Right renal cortex interstitium (tissue), 3 donors: ENCODE measurements at places on chromosomes 3 and 15. TPM values are rescaled to one million over a fixed set of nuclear protein-coding genes. Genes with fewer than 3 reads are reported as not detected.
A peak's percentile ranks its signal among the peaks of the same experiment; 100 is the strongest.

The STIMATE gene
- 15.8 TPM for polyA plus RNA-seq

The GABRR3 gene
- polyA plus RNA-seq, result 0.04 TPM

The DIS3L gene
- 35.9 TPM for polyA plus RNA-seq

The MCF2L2 gene
- polyA plus RNA-seq, result 0.37 TPM

The FBXW12 gene
- 0.35 TPM for polyA plus RNA-seq

The TUSC7 gene
- polyA plus RNA-seq, result not detected

The PIGB gene
- 19.7 TPM for polyA plus RNA-seq

The APBA2 gene
- 12.0 TPM for polyA plus RNA-seq

The SFMBT1 gene
- polyA plus RNA-seq, result 8.7 TPM

The LRRC2 gene
- polyA plus RNA-seq, result 2.3 TPM

The NPAP1 gene
- 0.17 TPM for polyA plus RNA-seq

The LDHAL6B gene
- 0.11 TPM for polyA plus RNA-seq

The ABHD14A gene
- 26.0 TPM for polyA plus RNA-seq

The LRRC49 gene
- 20.3 TPM for polyA plus RNA-seq

DNA sequence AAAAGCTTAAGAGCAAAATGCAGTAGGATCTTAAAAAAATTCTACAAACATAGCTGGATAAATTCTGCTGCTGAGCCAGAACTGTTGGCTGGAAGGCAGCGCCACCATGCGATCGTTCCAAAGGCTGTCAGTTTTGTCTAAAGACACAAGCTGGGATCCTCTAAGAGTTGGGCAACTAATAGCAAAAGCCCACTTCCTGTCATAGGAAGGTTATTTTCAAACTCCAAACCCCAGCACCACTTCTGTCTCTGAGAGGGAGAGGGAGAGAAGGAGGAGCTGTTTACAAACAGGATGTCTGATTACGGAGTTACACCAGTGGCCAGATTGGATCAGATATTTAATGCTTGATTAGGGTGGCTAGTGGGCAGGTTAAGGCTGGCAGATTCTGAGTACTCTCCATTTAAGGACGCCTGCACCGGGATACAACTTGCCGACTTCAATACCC is 44.0 kb downstream of the EIF4E3 start:
- no peak for DNase-seq

GRCh38 chr3:128322030-128323022 is 144.4 kb downstream of the DNAJB8 start:
- DNase-seq, result no peak

DNA sequence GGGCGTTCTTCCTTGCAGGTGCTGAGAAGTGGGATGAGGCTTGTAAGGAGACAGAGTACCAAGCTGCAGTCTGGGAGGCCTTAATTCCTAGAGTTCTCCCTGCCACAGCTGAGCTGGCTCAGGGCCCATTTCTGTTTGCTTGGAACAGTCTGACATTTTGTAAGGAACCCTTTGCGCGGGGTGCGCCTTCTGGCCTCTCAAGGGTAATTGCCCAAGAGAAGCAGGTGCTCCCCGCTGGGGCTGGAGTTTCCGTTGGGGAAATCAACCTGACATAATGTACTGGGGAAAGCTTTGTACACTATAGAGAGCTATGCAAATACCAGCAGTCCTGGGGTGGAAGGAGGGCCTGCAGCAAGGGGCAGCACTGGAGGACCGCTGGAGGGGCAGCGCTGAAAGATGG is 83.6 kb downstream of the HMG20A start:
- no peak for DNase-seq

DNA sequence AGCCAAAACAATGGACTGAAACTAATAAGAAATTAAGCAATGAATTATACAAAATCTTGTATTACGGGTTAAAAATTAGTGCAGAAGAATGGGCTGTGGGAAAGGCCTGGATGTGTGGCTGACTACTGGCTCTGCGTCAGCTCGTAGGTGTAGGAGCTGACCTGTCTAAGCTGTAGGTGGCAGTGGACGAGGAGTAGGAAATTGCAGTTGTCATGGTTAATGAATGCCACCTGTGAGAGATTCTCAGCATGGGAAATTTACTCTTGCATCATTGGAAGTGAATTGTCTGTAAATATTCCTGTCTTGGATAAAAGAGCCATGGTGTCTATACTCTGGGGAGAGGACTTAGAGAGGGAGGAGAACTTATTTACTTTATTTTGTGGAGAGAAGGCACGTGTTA is 23.4 kb downstream of the CHRNA7 start:
- DNase-seq, result no peak

GRCh38 chr3:160134964-160135363 is 90.3 kb upstream of the C3orf80 start:
- no peak for DNase-seq

DNA sequence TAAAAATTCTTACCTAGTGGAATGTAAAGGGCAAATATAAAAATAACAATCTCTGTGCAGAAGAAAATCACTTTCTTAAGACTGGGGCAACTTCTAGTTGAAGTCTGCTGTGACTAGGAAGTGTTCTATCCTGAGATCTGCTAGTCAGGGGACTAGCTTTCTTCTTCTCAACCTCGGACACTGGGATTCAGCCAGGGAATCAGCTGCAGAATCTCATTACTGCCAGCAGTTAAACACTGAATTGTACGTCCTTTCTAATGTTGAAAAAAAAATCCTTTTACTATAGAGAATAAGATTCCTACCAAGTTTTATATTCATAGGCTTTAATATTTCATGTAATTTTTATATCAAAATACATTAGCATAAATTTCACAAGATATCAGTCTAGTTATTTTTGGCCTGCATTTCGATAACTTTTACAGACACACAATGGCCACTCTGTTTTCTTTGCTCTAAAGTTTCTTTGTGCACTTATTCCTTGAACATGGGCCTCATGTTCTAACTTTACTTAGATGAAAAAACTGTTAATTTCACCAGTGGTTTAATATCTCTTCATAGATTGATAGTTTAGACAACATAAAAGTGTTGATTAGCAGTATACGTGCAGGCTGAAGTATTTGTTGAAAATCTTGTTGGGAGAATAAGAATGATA is 2.6 kb upstream of the NEO1 start:
- no peak for DNase-seq

DNA sequence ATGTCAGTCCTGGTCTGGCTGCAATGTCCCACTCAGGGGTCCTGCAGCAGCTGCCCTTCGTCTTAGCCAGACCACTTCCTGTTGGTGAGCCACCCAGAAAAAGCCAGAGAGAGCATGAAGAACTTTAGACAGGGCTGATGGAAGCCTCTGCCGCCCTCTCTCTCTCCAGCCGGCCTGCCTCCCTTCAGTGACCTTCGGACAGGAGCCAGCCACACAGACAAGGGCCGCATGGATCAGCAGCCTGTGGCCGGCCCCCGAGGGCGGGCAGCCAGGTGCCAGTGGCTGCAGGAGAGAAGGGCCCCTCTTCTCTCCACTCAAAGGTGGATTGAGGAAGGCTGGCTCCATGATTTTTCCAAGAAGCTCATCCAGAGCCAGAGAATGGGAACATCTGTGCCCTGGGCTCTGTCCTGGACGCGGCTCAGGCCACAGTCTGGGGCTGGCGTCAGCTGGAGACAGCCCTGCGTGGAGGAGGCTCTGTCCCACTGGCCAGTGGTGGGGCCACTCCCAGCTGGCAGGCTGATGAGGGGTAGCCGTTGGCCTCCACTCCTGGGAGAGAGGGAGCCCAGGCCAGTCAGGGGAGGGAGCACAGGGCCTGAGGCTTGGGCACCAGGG is 42.9 kb downstream of the ISG20 start:
- no peak for DNase-seq

DNA sequence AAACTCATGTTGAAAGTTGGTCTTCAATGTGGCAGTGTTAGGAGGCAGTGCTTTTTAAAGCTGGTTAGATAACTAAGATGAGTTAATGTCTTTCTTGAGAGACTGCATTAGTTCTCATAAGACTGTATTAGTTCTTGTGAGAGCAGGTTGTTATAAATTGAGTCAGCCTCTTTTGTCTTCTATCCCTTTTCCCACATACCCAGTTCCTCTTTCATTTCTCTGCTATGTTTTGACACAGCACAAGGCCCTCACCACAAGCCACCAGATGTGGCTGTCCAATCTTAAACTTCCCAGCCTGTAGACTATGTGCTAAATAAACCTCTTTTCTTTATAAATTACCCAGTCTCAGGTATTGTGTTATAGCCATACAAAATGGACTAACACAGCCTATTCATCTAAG is 94.6 kb upstream of the SNTN start:
- DNase-seq, result no peak

DNA sequence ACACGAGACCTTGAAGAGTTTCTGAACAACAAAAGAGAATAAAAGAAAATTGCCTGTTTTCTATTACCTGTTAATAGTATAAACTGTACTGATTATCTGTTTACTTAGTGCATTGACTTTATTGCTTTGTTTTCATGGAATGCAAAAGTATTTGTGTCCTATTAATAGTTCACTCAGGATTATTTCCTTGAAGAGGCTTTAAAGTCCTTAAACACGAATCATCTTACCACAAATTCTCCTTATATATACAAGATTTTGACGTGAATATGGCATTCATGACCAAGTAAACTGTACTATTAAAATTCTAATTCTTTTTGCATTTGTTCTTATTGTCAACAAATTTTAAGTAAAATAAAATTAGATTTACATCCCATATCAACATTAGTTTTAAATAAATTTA is 513.0 kb downstream of the NTRK3 start:
- DNase-seq, result no peak

DNA sequence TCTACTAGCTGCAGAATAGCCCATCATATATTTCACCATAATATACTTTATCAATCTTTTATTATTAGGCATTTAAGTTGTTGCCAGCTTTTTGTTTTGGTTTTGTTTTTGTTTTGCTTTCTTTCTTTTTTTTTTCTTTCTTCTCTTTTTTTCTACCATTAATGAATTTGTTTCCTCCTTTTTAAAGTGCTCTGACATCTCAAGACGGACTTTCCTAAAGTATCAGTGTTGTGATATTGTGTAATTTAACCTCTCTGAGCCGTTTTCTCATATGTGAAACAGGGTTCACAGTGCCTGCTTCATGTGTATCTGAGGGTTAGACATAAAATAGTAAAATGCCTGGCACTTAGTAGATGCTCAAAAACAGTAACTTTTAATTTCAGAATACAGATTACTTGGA is 109.5 kb upstream of the IL12A start:
- DNase-seq, result no peak

DNA sequence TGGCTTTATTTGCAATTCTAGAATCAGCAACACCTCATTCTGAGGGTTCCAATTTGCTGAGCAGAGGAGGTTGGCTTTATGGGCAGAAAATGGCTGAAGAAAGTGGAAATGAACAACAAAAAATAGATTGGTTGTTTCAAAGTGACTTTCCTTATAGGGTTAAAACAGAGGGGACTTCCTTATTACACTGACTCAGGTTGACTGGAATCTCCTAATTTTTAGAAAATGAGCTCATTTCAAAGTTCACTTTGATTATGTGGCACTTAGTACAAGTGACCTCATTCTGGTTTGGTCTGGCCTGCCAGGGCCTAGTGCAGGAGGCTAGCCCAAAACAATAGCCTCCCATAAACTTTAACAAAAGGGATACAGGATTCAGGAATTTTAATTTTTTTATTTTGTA is 41.4 kb downstream of the NFKBIZ start:
- no peak for DNase-seq

DNA sequence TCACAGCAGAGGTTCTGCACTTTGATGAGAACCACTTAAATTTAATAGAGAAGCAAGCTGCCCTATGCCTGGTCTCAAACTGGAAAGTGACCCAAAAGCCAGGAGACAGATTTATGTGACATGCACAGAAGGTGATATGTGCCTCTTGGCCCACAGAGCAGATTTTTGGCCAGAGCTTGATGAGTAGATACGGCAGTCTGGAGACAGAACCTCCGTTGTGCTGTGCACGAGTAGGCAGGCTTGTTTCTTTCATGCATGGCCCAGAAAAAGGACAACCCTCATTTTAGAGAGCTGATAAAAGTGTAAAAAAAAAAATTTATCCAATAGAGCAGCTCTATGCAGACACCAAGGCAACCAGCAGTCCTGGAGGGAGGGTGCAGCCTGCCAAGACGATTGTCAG is 423.1 kb downstream of the CNTN6 start:
- DNase-seq, result no peak

- DNase-seq, result no peak
Measured at GRCh38 chr15:52095597-52096262, 16.8 kb downstream of the BCL2L10 start.

GRCh38 chr3:117074826-117075225 is 365.2 kb downstream of the TUSC7 start:
- no peak for DNase-seq

GRCh38 chr15:43531018-43531670 is 13.7 kb downstream of the MAP1A start:
- peak; percentile 30 for DNase-seq

DNA sequence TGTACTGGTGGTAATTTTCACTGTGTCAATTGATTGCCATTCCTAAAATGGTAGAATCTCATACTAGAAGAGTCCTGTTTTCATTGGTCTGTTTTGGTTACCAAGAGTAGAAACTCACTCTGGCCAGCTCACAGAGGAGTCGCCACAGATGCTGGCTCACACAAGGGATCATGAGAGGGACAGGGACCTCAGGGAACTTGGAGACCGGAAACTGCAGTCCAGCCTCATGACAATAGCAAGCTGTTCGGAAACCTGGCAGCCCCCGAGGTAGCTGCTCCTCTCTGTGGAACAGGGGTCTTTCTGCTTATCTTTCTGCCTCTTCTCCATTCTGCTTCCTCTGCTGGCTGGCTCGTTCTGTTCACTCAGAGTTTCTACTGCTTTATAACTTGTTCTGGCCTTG is 192.9 kb downstream of the PLCL2 start:
- no peak for DNase-seq

DNA sequence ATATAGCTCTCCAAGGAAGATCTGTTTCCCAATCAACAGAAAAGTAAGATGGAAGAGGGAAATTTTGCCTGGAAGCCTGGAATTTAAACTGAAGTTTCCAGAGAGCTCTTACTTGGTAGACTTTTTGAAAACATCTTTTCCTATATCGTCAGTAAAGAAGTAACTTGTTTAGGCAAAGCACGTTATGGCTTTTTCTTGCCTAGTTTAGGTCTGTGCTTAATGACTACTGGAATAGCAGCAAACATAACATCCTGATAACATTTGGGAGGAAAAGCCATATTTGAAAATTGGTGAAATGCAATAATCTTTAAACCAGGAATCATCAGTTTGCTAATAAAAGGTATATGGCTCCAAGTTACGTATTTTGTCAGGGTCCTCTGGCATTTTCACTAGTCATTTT is 160.4 kb upstream of the CGNL1 start:
- DNase-seq, result no peak

DNA sequence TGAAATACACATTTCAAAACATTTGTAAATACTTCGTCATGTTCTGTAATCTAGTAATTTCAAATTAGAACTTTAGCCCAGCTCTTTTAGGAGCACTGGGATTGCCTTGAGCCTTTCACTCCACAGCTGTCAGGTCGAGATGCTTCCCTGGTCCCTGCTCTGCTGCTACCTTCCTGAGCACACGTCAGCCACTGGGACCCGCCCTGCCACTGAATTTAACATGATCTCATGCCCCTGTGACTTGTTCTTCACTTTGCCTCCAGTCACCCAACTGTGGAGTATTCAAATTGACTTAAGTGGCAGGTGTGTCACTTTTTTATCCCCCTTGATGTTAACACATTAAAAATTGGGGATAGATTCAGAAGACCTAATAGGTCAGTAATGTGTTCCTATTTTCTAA is 3.3 kb downstream of the ARRDC4 start:
- DNase-seq, result no peak

- DNase-seq, result no peak
Measured at GRCh38 chr3:65793495-65794200, 245.1 kb downstream of the MAGI1 start.
